Activated naive CD8-positive, alpha-beta T cell treated with anti-CD3 and anti-CD28 coated beads, Interleukin-2, amount 10 ng/mL, durations not matched to agents 7 days and 5 days (primary cell): ENCODE measurements at places on chromosomes 16 and 17. TPM values are rescaled to one million over a fixed set of nuclear protein-coding genes. Genes with fewer than 3 reads are reported as not detected.

DNA sequence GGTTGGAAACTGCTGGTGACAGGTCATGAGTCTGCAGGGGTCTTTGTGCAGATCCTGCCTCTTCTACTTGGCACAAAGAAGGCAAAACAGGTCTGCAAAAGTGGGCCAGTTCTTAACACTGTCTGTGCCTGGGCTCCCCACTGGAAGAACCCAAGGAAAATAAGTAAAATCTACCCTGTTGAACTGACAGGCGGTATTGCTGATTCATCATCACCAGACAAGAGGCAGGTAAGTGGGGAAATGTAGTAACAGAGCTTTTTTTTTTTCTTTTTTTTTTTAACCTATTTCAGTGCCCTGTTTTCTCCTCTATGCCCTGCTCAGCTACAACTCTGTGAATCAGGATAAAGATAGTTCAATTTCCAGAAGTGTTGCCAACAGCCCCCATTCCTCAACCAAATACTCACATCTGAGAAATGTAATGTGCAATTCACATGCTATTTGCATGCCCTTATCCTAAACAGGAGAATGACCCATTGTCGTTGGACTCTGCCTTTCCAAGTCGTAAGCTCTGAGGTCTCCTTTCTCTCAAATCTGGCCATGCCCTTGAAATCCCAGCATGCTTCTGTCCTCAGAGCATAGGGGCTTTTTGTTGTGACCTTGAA lies 237.0 kb downstream of the SOX9 start:
- DNase-seq = no peak

DNA sequence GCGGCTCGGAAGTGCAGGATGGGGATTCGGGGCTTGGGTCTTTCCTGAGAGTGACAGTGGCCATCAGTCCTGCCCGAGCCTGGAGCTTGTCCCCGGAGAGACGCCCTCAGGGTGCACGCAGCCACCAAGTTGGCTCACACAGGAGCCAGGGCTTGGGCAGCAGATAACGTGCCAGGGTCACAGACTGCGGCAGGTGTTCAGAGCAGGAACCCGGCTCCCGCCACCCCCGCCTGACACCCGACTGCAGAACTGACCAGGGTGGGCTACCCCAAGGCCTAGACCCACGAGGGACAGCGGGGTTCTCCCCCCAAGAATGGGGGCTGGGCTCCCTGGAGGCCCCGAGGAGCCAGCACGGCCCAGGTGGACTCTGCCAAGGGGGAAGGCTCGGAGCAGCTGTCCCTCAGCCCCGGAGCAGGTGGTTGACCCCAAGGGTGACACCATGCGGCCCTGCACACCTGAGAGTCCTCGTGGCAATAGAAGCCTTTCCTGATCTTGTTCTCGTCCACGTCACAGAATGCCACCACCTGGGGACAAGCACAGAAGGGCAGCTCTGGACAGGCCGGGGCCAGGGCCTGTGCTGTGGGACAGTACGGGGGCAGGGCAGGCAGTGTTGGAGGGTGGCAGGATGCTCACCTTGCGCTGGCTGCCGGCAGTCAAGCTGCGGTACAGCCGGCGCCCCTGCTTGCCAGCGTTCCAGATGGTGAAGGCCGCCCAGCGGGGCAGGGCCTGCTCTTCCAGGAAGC lies 117.1 kb upstream of the ZNF750 start:
- DNase-seq = peak; percentile 27

DNA sequence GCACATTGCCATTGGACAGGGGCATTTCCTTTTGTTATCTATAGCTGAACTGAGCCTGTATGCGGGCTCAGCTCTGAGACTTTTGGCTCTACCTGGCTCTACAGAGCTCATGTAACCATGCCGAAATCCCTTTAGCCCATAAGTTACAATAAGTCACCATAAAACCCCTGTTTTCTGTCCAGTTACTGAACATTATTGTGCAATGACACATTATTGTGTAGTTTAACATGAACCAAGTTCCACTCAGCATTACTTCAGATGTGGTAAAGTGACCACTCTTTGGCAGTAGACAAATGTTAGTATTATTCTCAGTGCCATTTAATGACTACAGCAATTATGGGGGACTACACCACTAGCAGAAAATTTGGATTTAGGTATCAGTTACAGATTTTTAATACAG lies 65.4 kb upstream of the RASL10B start:
- DNase-seq = no peak

DNA sequence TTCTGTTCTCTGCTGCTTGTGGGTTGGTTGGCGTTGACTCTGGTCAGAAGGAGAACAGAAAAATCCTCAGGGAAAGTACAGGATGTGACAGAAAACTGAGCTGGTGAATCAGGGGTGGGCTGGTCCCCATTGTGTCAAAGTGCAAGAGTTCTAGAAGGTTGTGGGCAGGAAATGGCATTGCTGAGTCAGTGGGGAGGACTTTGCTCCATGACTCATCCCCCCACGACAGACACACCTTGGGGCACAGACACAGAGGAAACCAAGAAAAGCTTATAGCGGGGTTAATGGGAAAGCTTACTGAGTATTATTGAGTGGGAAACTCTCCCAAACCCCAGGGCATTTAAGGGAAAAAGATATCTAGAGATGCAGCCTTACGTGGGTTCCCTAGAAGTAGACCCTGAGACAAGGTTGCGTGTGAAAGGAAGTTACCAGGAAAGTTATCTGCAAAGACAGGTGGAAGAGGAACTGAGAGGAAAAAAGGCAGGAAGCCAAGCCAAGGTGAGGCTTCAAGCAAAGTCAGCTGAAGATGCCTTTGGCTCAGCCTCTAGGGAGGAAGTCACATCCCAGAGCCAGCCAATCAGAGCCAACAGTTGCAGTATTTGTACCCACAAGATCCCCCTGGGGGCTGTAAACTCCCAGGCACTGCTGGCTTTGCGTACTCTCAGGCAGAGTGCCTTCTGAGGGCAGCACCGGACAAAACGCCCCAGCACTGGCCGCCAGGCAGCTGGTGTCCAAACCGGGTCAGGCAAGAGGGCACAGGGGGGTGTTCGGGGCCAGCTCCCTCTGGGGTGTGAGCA lies 86.4 kb downstream of the FOXL1 start:
- no peak for DNase-seq

GRCh38 chr17:67779098-67779672 lies 46.1 kb upstream of the BPTF start:
- DNase-seq = peak; percentile 56

The SPATA22 gene
- 0.96 TPM for total RNA-seq

The HCRT gene
- total RNA-seq = not detected

The CCR7 gene
- total RNA-seq = 231 TPM

The SLC16A3 gene
- total RNA-seq = 195 TPM
